Umbilical cord (tissue), 2 donors: ENCODE measurements at places on chromosomes 3 and 15.

DNA sequence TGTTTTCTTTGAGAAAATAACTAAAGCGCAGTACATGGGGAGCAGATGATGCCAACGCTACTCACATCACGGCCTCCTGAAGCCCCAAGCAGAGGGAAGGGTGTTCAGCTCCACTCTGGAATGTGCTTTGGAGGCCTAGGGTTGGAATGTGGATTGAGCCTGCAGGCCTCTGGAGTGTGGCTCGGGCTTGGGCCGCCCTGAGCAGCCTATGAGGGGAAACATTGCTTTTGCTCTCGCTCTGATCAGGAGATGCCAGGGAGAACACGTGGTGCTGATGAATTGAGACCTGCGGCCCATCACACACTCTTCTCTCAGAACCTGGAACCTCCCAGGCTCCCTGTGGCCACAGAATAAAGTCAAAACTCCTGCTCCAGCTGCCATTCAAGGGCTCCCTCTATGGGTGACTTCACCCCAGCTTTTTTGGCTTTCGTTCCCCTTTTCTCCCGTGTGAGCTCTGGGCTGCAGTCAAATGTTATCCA lies 23.3 kb downstream of the CCDC13 start:
- DNase-seq, result peak; percentile 70

DNA sequence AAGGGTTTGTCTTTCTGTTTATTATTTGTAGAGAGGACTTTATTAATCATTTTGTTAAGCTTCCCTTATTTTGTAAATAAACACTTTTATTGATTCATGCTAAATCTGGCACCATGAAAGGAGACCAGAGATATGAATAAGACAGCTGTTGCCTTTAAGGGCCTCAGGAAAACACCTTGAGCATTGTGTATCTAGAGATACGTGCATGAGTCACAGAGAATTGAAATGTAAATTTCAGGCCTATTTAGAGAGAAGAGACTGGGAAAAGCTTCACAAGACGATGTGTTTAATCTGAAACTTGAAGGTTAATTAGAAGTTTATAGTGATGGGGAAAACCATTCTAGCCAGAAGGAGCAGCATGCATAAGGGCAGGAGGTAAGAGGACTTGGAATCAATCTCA lies 28.6 kb upstream of the UTS2B start:
- DNase-seq, result no peak

- DNase-seq, result peak; percentile 50
Observed at GRCh38 chr3:111668888-111669488, 73.8 kb upstream of the ZBED2 start.

DNA sequence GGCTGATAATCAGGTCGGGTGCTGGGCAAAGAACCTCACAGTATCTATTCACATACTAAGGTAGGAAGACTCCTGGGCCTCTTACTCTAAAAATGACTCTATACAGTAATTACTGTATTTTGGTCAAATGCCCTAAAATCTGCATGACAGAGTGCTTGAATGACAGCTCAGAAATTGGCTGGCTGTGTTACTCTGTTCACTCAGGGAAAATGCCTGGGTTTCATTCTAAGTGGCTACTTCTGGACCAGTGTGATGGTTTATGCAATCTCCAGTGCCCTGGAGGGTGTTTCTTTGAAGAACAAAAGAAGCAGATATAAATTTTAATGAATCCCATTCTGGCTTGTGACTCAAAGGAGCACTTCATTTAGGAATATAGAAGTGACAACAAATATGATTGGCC lies 2.2 kb downstream of the GABRR3 start:
- no peak for DNase-seq

GRCh38 chr3:66406163-66406562 lies 94.7 kb downstream of the LRIG1 start:
- no peak for DNase-seq

DNA sequence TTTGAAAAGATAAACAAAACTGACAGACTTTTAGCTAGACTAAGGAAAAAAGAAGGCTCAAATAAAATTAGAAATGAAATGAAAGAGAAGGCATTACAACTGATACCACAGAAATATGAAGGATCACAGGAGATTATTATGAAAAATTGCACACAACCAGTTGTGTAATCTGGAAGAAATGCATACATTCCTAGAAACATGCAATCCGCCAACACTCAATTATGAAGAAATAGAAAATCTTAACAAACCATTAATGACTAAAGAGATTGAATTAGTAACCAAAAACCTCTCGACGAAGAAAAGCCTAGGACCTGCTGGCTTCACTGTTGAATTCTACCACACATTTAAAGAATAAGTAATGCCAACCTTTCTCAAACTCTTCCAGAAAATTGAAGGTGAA lies 149.5 kb downstream of the SV2B start:
- DNase-seq, result peak; percentile 13

- DNase-seq, result peak; percentile 41
Observed at GRCh38 chr3:190617185-190617584, 103.3 kb downstream of the IL1RAP start.

GRCh38 chr3:127824151-127824825 lies 2.0 kb upstream of the MGLL start:
- no peak for DNase-seq

GRCh38 chr3:15071699-15072098 lies 6.6 kb upstream of the MRPS25 start:
- DNase-seq, result no peak

- DNase-seq, result no peak
Observed at GRCh38 chr3:182180654-182181385, 469.1 kb downstream of the SOX2 start.

DNA sequence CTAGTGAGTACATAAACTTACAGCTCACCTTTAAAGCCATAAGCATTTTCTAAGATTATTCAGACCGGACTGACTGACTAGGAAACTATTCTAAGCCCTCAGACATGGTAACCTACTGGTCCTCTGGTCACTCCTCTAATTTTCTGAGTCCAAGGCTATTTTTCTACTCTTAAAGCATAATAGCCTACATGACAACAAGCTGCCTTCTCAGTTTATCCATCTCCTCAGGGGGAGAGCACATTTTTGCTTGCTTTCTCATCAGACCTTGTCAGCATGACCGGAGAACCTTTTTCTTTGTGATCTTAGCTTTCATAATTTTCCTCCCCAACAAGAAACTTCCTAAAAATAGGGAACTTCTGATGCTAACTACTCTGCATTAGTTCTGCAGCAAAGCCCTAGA lies 38.4 kb downstream of the UBP1 start:
- no peak for DNase-seq
